Peyer's patch (tissue), 4 donors: ENCODE measurements at places on chromosomes 11 and 22. TPM values are rescaled to one million over a fixed set of nuclear protein-coding genes. Genes with fewer than 3 reads are reported as not detected.

- no peak for DNase-seq
Measured at GRCh38 chr22:37862570-37863325, 13.5 kb downstream of the EIF3L start.

DNA sequence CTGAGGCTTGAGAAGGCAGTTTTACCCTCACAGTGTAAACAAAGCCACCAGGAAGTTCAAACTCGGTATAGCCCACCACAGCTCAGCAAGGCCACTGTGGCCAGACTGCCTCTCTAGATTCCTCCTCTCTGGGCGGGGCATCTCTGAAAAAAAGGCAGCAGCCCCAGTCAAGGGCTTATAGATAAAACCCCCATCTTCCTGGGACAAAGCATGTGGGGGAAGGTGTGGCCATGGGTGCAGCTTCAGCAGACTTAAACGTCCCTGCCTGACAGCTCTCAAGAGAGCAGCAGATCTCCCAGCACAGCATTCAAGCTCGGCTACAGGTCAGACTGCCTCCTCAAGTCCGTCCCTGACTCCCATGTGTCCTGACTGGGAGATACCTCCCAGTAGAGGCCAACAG, 69.7 kb downstream of the TTC28 start:
- no peak for DNase-seq

DNA sequence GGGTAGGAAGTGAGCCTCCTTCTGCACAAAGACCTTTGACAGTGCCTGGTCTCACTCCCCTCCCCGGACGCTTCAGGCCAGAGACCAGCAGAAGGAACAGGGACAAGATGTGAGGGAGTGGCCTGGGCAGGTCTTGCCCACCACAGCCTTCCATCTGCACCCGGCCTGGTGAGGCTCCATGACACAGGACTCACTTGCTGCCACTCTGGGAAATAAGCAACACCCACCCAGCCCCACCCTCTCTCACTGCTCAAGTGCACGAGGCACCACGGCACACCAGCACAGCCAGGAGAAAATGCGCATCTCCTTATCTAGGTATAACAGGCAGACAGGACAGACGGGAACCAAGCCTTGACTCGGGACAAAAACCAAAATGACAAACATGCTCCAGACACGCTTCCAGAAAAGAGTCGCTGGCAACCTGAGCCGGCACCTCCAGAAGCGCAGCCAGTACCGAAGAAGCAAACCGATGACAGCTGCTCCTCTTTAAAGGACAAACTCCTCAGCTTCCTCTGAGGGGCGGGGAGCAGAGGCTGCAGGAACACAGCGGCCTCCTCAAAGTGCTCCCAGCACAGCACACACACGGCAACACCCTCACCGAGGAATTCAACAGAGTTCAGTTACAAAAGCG, 41.7 kb downstream of the BRD1 start:
- no peak for DNase-seq

DNA sequence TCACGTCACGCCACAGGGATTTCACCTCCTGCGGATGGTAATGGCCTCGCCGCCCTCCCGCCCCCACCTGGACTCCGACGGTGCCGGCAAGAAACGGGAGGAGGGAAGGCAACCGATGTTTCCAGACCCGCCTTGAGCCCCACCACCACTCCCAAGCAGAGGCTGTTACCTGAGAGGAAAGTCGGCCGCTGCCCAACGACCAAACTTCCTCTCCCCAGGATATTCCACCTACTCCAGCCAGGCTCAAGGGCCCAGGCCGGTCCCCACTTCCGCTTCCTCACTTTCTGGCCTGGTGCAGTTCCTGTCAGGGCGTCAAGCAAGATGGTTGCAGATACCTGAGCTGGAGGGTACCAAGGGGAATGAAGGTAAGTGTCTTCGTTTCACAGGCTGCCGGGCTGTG, at the start of gene ENTHD1:
ENTHD1 (minus strand) TSS at position 235 of the 400 bp plus-strand sequence. CDS start 6,012 bp downstream, outside the sequence.
- DNase-seq = no peak

DNA sequence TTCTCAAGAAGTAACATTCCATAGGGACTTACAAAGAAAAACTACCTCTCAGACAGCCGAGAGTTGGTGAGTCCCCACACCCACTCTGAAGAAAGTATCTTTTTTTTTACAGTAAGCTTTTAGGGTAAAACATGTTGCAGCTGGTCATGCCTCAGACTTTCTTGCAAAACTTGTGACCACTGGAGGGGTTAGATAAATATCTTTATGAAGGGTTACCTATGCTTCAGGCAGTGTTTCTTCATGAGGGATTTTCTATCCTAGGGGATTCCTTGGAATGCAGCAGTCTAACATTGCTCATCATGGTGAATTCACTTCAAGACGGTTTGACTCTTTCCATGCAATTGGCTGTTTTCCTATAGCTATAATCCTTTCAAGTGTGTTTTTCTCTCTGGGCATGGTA, 20.8 kb upstream of the SNX19 start:
- DNase-seq = no peak

DNA sequence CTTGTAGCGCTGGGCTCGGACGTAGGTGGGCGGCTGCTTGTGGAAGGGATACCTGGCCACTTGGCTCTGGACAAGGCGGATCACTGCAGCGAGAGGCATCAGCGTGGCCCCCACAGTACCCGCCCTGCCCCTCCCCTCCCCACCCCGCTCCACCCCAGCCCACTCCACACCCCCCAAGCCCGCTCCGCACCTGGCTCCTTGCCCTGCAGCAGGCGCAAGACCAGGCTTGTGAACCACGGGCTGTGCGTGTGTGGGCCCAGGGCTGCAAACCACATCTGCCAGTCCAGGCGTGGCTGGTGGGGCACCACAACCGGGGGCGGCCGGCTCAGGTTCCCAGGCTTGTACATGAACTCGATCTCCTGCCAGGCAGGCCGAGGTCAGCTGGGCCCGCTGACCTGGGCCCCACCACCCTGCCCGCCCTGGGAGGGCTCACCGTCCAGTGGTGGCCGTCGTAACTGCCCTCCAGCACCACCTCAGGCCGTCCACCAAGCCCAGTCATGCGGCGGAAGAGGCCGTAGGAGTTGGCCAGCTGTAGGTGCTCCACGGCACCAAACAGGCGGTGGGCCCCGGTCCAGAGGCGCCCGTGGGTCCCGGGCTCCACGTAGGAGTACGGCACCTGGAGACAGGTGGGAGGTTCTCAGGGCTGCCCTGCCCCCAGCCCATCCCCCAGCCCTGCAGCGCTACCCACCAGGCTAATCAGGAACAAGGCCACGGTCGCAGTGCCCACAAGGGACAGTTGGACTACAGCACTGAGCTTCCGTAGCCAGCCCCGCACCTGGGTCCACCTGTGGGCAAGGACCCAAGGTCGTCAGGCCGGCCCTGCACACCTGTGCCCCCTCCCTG, 2.9 kb downstream of the LMF2 start:
- DNase-seq = no peak

- DNase-seq = no peak
Measured at GRCh38 chr11:117860139-117860538, 16.3 kb downstream of the FXYD6 start.

DNA sequence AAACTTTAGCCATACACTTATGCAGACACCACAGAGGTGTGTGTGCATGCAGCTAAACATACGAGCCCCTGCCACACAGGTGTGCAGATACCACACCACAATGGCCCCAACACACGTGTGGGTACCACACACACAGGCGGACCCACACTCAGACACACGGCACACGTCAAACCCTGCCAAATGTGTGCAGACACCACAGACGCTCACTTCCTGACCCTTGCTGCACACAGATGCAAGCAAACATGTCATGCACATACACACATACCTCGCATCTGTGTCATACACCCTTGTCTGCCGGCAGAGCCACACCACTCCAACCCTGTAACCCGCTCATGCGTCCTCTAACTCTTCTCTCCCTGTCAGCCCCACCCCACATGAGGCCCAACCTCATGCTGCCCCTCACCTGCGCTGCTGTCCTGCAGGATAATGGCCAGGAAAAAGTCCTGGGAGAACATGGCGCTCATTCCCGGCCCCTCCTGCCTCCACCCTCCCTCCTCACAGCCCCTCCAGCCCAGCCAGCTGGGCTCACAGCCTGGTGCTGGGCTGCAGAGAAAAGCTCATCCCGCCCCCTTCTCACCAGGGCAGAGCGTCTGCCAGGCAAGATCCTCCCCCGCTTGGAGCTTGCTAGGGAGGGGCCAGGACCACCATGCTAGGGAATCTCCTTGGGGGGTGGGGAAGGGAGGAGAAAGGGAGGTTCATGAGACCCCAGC, 14.2 kb downstream of the SMPD1 start:
- no peak for DNase-seq

PATE1 gene
- total RNA-seq = not detected

DGAT2 gene
- total RNA-seq = 7.7 TPM

CD3E gene
- total RNA-seq = 9.9 TPM

TBX1 gene
- 4.1 TPM for total RNA-seq

USH1C gene
- total RNA-seq = 90.8 TPM

RPL3 gene
- total RNA-seq = 736 TPM

CDC45 gene
- 28.9 TPM for total RNA-seq
